ENCODE measurements at places on chromosomes 1 and 21.

- DNase-seq, result no peak
Observed at GRCh38 chr1:22490309-22490708, 38.7 kb downstream of the ZBTB40 start.

- DNase-seq, result no peak
Observed at GRCh38 chr1:31345635-31346034, 27.2 kb downstream of the FABP3 start.

DNA sequence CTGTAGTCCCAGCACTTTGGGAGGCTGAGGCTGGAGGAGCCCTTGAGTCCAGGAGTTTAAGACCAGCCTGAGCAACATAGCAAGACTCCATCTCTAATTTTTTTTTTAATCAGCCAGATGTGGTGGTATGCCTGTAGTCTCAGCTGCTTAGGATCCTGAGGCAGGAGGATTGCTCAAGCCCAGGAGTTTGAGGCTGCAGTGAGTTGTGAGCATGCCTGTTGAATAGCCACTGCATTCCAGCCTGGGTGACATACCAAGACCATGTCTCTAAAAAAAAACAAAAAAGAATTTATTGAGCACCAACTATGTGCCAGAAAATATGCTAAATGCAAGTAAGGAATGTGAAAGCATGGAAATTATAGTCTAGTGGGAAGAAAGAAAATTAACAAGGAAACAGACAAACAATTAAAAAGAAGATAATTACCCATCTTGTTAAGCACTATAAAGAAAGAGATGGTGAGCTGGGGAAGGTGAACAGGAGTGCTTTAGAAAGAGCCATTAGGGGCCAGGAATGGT is 104.0 kb upstream of the ZNF678 start:
- no peak for DNase-seq

DNA sequence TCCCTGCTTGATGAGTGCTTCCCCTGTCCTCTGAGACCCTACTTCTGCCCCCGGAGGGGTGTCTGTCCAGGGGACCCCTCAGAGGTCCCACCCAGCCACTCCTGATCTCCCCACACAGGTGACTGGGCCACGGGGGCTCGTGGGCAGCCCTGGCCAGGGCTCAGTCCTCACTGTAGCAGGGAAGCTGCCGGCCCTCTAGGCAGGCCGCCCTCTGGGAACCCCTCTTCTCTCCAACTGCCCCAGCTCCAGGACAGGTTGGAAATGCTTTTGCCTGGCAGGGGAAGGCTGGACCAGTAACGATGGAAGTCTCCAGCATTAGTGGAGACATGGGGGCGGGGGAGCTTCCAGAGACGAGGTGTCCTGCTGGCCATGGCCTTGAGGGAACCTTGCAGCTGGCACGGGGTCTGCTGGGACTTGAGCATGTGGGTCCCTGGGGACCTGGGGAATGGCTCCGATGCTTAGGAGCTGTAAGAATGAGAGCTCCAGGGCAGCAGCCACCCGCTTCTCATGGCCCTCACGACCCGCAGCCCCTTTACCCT is 3.1 kb upstream of the FNDC10 start:
- no peak for DNase-seq

- DNase-seq, result no peak
Observed at GRCh38 chr1:115300087-115300876, 37.8 kb downstream of the NGF start.
